Stimulated activated CD4-positive, alpha-beta T cell treated with anti-CD3 and anti-CD28 coated beads, Interleukin-12 subunit alpha, Interleukin-12 subunit beta, amount 100 ng/mL, for 48 hours (primary cell): ENCODE measurements at places on chromosomes 3 and 15.

DNA sequence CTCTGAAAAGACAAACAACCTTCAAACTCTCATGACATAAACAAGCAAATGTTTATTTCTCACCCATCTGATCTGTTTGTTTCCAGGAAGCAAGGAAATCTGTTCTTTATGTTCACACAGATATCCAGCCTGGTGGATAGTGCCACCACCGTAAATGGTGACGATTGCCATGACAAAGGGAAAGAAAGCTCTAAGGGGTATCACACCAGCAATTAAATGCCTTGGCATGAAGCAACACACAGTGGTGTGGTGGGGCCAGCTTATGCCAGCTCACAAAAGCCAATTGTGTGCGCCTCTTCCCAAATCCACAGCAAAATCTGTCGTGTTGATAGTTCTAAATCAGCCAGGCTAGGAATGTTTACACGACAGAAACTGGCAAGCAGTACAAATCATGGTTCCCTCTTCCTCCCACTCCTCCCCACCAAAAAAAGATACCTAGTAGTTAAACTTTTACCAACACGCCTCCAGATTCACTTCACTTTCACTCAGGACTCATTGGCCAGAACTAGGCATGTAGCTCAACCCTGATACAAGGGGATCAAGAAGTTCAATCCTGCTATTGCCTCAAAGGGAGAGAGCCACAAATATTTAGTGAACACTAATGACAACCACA is 189.2 kb upstream of the SLCO3A1 start:
- DNase-seq = no peak

DNA sequence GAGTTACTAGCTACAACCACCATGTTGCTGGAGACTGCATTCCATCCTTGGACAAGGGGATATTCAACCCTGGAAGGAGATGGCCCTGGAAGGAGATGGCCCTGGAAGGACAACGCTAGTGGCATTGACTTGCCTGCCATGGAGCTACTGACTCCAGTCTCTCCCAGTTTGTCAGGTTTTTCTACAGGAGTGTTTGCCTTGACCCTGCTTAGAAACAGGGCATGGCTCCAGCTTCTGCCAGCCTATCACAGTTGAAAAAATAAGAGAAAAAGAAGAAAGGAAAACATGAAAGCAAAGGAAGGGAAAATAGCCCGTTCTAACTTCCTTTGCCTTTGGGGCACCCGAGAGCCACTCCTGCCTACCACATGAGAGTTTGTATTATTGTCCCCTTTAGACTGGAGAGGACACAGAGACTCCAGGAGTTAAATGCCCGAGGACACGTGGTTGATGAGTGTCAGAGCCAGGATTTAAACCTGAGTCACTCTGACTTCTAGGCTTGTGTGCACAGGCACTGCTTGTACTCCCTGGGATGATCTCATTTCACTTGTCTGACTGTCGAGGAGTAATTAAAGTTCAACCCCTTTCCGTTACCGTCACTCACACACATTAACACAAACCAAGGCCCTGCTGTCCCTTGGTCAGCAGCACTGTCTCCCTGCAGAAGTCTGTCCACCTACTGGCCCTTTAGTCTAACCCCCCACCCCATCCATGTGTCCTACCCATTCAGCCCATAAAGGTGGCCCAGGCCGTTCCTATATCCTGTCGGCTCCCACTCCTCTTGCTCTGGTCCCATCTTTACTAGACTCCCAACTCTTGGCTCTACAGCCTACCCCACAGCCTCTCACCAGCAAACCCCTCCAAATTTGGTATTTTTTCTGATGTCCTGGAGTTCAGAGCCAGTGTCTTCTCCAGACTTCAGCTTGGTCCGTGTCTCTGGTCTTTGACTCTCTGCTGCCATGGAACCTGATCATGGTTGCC is 46.1 kb downstream of the C2CD4A start:
- no peak for DNase-seq

DNA sequence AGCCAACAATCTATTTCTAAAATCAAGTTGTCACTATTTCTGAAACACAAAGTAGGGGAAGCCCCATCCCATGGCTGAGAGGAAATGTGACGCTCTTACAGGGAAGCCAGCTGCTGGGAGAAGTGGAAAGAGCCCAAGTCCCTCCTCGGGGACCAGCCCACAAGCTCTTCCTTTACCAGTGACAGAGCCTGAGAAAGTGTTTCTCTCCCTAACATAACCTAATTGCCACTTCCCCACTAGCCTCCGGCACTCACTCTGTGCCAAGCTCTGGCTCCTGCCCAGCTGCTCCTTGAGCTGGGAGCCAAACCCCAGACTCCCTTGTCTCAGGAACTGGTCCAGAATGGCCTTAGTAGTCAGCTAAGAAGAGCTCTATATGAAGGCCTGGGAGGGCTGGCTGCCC is 42.9 kb downstream of the TNFAIP8L3 start:
- no peak for DNase-seq

GRCh38 chr15:101178931-101179330 is 72.9 kb downstream of the CHSY1 start:
- DNase-seq = no peak

DNA sequence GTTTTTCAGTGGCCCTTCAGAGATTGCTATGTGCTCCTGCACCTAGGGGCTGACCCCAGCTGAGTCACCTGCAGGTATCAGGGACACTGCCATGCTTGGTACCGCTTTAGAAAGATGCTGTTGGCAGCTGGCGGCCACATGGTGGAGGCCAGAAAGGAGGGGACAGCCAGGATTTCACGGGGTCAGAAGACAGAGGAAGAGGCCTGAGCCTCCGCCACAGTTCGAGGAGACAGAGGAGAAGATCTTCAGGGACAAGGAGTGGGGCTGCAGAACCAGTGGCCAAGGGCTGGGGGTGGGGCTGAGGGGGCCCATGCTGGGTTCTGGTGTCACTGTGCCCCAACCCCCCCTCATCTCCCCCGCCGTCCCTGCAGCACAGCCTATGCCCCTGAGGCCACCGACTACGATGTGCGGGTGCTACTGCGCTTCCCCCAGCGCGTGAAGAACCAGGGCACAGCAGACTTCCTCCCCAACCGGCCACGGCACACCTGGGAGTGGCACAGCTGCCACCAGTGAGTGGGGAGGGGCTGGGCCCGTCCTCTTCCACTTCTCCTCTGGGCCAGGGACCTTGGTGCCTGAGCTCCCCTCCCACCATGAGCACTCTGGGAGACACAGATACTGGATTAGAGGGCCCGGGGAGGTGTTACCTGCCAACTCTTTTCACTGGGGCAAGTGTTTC is 19.9 kb downstream of the LOXL1 start:
- DNase-seq = no peak

DNA sequence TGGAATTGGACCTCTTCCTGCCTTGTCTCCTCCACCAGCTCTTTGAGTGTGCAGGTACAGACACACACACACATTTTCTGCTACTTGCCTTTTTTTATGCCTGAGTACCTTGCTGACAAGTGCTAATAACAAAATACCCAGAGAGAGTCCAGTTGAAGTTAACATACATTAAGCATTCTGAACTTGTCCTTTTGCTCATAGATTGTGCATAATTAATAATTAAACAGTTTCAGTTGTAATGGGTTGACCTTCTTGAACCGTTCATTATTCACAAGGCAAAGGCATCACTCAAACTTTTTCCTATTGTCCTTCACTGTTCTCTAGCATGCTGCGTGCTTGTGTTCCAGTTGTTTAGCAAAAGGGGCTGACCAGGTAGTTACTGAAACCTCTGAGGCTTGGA is 59.6 kb upstream of the SKOR1 start:
- DNase-seq = no peak

DNA sequence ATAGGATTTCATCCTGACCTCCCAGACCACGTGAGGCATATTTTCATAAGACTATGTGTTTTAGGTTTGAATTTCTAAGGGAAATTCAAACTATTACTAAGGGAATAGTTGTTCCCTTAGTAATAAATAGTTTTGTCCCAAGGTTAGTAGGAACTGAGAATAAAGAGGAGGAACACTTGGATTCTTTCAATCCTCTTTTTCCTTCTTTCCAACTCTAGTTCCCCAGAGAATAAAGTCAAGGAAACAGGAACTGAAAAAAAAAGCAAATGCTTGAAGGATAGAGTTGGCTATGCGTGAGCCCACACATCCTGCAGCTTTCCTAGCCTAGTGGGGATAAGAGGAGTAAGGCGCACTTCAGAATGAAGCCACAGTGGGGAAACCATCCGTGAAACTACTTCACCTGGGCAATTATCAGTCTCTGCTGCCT is 312.1 kb upstream of the TGFBR2 start:
- DNase-seq = no peak

DNA sequence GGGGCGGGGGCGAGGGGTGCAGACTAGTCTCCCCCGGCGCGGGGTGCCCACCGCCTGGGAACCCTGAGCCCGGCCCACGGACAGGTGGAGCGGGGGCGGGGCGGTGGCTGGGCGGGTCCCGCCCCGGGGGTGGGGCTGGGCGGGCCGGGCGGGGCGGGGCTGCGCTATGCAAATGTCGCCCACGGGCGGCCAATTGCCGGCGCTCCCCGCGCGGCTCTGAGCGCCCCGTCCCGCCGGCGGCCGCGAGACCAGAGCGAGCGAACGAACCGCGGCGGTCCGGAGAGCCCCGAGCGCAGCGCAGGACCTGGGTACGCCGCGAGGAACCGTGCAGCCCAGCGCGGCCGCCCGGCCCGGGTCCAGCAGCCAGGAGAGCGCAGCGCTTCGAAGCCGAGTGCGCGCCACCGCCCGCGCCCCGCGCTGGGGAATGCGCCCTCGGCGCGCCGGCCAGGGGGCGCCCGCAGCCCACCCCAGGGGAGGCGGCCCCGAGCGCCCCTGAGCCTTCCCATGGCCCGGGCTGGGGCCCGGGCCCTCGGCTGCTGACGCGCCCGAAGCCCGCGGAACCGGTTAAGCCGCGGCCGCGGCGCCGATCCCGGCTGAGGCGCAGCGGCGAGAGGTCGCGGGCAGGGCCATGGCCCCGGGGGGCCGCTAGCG is at the start of gene SEMA3F:
TSS of gene SEMA3F (plus strand) at position 485 of the 651 bp plus-strand sequence. CDS start 4,299 bp downstream, outside the sequence.
- peak; percentile 11 for DNase-seq

- DNase-seq = no peak
These were observed 80.0 kb upstream of the RORA start for GRCh38 chr15:61309031-61309511.

- no peak for DNase-seq
These were observed 74.6 kb downstream of the ZBTB20 start for GRCh38 chr3:115072265-115073021.

DNA sequence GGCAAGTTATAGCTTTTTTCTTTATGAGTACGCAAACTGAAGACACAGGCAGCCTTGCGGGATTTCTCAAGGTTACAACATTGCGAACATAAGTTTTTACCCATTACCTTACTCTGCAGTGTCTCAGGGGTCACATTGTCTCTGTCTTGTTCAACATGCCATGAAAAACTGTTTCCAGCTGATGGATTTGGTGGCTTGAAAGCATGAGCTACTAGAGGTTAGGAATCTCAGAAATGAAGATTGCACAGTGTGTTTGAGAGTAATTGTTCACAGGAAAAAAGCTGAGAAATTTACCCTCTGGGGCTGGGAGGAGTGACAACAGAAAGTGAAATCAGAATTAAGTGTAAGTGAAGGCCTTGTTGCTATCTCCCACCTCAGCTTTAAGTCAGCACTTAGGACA is 568.6 kb downstream of the TAFA4 start:
- no peak for DNase-seq

DNA sequence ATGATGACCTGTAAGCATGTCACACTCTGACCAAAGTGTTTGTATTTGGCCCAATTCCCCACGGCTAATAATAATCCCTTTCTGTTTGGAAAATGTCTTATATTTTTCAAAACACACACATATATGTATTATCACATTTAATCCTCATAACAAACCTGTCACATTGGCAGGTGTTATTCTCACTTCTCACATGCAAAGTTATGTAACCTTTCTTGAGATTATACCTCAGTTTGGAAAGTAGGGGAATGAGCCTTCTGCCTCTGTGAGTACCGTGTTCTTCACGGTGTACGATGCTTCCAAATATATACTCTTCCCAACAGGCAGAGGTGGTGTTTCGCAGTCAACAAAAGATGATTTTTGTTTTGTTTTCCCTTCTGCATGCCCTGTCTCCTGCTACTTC is 205.6 kb downstream of the TP63 start:
- no peak for DNase-seq

DNA sequence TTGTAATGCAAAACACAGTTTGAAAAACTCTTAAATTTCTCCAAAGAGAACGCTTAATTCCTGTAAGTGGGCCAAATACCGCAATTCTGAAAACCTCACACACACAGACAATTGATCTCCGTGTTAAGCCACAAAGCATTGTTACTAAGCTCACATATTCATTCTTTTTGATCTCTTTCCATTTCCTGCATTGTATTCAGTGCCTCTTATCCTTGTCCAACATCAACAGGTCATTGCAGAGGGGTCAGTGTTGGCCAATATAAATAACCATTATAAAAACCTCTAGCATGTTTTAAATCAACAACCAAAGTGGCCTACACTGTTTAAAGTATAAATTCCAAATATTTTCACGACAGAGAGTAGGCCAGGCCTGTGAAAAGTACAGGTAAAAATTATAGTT is 171.1 kb downstream of the PDZRN3 start:
- DNase-seq = no peak

- DNase-seq = no peak
These were observed 46.4 kb upstream of the PRICKLE2 start for GRCh38 chr3:64271631-64272030.

DNA sequence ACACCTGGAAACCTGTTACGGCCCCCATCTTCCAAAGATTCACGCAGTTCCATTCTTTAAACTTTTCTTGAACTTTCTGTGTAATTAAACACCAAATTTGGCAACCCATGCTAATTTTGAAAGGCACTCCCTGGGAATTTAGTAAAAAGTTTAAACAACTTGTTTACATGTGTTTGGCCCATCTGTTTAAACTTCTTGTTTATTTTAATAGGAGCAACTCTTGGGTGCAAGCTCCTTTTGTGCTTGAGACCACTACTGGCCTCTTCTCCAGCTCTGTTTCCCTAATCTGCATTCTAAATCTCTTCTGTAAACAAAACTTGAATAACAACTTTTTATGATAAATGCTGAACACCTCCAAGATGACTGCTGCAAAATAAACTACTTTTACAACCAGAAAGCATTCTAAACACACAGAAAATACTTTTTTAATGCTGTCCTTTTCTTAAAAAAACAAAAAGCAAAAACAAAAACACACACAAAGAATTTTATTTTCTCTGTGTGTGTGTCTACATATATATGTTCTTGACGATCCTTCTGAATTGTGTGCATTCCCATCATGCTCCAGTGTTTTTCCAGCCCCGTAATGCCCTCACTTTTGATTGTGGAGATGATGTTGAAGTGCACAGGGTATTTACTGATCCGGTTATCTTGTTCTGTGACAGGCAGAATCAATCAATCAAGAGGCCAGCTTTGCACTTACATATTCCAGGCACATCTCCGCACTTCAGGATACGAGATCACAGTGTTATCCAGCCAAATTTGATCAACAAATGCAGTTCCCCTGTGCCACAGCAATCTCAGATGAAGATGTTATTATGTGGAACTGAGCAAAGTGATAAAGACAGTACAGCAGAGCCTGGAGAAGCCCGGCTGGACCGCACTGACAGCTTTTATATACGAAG is 416.9 kb downstream of the FOXP1 start:
- DNase-seq = no peak

- DNase-seq = no peak
These were observed 96.8 kb downstream of the BBX start for GRCh38 chr3:107619549-107619948.

GRCh38 chr15:77541421-77542181 is 91.1 kb downstream of the LINGO1 start:
- DNase-seq = no peak

GRCh38 chr3:31355807-31356206 is 176.9 kb upstream of the STT3B start:
- no peak for DNase-seq

GRCh38 chr3:143849854-143850549 is 1.7 kb upstream of the SLC9A9 start:
- no peak for DNase-seq
